ENCODE measurements at places on chromosomes 3 and 15.
A peak's percentile ranks its signal among the peaks of the same experiment; 100 is the strongest.

DNA sequence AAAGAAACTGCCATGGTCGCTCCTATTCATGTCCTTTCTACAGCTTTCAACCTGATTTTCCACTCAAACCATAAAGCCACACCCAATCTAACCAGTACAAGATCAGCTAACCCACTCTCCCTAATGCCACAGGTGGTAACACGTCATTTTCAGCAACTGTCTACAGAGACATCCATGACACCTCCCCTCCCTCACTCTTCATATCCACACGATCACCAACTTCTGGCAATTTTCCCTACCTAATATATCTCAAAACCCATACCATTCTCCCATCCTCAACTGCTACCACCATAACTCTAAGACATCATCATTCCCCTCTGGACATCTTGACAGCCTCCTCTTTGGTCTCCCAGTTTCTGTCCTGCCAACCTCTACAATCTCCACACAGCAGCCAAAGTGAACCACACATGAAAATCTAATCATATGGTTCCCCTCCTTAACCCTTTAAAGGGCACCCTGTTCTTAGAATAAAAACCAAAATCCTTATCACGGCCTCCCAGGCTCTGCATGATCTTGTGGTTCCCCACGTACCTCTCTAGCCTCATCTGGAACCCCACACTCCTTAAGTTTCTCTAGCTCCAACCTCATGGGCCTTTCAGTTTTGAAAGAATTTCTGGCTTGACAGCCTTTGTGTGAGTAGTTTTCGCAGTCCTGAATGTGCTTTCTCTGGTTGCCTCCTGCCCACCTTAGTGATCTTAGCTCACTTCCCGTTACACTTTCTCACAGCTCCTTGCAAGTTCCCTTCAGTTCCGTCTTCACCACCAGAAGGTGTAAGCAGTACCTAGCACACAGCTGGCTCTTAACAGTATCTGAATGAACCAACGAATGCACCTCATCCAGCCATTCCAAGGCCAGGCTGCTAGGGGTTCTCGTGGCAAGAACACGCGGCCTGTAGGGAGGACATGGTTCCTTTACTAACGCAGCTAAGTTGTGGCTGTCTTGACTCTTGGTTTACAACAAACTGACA is 33.4 kb downstream of the SPINK8 start:
- DNase-seq: peak; percentile 3

- DNase-seq: no peak
Observed at GRCh38 chr3:2579206-2579605, 480.5 kb downstream of the CNTN4 start.

GRCh38 chr3:189144645-189145044 is 27.1 kb upstream of the TPRG1 start:
- no peak for DNase-seq

GRCh38 chr3:147389717-147390116 is 16.6 kb downstream of the ZIC4 start:
- no peak for DNase-seq

DNA sequence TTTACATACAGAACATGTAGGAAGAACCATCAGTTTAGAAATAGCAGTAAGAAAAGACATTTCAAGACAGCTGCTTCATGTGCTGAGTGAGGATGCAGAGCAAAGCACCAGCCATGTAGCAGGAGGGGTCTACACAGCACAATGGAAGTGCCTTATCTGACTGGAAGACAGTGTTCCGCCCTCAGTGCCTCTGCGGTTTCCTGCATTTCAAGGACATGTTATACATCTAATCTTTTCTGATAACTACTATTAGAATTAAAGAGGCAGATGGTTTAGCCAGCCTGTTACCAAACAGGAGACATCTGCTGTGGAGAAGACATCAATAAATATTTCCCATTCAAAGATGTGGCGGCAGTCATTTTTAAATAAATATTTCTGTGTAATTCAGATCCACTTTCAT is 10.6 kb downstream of the LSG1 start:
- no peak for DNase-seq

GRCh38 chr3:152258448-152259393 is 10.0 kb upstream of the MBNL1 start:
- no peak for DNase-seq

- no peak for DNase-seq
Observed at GRCh38 chr15:81111018-81111417, 23.1 kb upstream of the CFAP161 start.

DNA sequence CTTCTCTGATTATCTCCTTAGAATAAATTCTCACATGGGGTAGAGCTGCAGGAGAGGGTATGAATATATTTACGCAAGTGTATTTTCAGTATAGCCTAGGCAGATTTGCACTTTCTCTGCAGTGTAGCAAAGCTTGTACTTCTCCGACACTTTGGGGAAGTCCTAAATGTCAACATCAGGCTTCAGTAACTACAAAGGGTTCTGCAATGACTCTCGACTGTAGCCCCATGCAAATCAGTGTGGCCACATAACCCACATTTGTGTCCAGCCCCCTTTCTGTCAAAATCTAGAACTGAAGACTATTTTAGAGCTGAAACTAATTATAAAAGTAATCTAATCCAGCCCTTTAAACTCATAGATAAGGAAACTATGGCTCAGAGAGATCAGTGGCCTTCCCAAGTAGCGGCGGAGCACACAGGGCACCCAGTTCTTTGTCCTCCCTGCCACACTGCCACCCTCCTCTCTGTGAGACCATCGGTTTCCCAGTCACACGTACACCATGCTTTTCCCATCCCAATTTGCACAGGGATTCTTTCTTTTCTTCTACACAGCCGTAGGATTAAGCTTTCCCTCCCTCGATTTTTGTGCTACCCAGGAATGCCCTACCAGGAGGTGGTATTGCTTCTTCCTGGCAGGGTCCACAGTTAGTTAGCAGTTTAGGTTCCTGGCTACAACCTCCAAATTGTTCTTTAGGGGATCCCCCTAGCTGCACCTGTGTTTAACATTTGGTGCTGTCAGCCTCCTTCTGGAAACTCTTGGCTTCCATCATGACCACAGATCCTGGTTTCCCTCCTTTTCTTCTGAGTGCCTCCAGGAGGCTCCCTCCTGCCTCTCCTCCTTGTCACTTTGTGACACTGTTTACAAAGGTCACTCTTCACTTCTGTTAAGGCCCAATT is 22.9 kb downstream of the MRAS start:
- no peak for DNase-seq
